ENCODE measurements at places on chromosomes 11 and 22.

DNA sequence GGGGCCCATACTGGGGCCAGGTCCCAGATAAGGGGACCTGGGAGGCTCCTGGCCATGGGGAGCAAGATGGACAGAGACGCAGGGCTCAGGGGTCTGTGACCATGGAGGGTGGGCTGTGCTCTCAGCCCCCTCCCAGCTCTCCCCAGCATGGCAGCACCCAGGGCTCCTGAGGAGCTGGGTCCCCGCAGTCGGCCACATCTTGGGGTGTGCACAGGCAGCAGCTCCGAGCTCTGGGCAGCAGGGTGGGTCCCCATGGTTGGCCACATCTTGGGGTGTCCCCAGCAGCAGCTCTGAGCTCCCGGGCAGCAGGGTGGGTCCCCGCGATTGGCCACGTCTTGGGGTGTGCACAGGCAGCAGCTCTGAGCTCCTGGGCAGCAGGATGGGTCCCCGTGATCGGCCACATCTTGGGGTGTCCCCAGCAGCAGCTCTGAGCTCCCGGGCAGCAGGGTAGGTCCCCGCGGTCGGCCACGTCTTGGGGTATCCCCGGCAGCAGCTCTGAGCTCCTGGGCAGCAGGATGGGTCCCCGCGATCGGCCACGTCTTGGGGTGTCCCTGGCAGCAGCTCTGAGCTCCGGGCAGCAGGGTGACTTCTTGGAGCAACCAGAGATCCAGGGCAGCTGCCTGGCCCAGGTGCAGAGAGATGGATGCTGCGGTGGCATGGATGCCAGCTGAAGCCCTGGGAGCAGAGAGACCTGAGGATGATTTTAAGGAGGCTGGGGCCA is 18.3 kb upstream of the MUC5B start:
- no peak for DNase-seq

DNA sequence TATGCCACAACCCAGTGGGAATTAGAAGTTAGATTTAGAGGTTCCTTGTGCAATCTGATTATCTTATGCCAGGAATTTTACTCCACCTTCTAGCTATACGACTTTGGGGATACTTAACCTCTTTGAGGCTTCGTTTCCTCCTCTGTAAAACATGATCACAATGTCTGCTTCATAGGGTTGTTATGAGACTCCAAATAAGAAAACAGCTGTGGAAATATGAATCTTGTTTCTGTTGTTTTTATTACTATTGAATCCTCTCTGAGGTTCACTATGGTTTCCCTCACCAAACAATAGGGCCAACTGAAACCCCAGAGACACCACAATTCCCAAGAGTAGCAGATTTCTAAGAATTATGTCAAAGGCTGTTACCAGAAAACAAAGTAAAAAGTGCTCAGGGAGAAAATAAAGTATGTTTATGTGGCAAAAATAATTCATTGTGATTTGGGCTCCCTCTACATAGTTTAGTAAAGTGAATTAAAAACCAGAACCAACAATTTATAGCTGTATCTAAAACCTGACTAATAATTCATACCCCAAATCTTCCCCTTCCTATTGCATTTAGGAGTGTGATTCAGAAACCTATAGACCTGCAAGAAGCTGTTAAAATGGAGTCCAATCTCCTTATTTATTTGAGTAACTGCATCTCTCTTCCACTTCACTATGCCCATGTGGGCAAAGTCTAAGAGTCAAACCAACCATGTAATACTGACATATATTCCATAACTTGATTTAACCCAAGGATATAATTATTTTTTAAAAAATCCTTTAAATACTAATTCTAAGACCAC is 38.4 kb downstream of the AMBRA1 start:
- no peak for DNase-seq

GRCh38 chr11:72350752-72351151 is 83.6 kb downstream of the CLPB start:
- DNase-seq, result no peak

DNA sequence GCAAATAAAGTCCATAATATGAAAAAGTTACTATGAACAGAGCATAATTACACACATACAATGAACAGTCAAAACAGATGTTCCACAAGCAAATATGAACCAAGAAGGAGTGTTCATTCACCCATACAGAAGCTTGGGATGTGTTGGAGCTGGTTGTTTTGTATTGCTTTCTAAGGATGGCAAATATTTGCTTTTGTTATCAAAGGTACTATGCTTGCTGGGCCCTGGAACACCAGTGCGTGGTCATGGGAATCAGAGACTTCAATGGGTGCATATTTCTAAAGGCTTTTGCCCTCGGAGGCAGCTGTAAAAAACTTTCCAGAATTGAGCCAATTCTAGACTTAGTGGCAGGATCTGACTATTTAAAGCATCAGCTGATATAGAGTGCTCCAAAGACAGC is 85.1 kb downstream of the BARX2 start:
- DNase-seq, result no peak

DNA sequence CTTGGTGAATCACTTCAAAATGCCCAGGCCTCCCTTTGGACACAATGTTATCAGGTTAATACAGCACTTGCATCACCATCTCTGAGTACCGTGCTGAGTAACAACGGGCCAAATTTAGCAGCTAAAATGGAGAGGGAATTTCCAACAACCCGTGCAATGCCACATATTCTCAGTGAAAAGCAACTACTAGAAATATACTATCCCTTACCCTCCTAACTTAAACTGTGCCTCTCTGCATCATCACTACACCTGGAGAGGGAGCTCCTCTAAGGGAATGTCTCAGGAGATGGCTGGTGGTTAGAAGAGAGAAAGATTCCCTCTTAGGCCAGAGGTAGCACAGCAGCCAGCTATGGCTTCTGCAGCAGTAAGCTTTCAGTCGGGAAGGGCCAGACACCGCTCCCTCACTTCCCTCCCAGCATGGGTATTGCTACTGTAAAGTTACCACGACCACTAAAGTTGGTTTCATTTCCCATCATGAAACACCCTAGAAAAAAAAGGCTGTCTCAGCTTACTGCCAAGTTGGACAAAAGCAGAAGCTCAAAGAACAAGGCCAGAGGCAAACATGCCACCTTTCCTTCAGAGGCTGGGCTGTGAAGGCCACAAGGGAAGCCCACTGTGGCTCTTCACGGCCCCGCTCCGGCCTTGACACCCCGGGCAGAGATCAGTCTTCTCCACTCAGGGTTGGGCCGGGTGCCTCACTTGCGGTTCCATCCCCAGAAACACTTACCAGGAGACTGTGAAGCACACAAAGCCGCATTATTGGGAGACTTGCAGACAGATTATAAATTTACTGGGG is 3.9 kb downstream of the MAML2 start:
- DNase-seq, result no peak

DNA sequence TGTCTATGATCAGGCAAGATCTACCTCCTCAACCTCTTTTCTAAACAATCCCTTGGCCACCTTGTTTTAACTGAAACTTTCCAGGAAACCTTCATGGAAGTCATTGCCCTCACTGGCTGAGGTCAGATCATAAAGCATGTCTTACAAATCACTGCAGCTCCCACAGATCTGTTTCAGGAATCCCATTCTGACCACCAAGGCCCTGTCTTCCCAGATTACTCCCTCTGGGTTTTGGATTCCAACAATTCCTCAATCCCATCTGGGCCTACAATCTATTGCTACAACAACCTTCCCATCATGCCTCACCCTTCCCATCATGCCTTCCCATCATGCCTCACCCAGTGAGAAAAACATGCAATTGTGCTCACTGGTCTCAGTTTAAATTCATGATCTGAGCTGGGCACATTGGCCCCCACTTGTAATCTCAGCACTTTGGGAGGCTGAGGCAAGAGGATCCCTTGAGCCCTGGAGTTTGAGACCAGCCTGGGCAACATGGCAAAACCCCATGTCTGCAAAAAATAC is 15.9 kb downstream of the ADAMTS15 start:
- DNase-seq, result no peak

DNA sequence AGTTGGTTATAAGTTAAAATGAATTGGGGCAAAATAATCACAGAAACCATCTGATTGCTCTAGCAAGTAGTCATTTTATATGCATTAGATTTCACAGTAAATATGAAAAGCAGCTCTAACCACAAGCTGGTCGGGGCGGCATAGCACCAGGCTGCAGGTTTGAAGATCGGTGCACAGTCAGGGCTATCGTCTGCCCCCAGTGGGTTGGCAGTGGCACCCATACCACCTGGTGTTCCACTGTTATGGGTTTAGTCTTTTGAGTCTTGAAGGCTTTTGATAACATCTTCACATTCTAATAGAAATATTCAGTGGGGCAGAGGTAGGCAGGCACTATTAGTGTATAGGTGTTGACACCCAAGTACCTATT is 62.1 kb downstream of the GRK3 start:
- no peak for DNase-seq

GRCh38 chr22:27948569-27948968 is 29.5 kb upstream of the PITPNB start:
- DNase-seq, result no peak

DNA sequence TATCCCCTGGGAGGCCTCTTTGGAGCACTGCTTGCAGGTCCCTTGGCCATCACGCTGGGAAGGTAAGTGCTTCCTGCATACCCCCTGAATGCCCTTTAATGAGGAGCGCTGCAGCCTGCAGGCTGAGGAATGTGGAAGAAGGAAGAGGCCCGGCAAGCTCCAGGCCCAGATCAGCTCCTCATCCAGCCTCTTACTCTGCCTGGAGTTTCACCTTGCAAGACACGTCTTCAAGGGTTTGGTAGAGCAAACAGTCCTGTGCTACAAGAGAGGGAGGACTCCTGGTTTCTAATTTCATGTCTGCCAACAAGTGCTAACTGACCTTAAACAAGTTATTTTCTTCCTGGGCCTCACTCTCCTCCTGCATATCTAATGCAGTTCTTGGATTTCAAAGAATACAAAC is 10.9 kb downstream of the SLC2A11 start:
- DNase-seq, result no peak

GRCh38 chr11:106482917-106483785 is 405.7 kb downstream of the AASDHPPT start:
- peak; percentile 4 for DNase-seq

- DNase-seq, result no peak
Observed at GRCh38 chr22:20819471-20819870, 39.1 kb downstream of the PI4KA start.

GRCh38 chr11:104918113-104918824 is 20.0 kb upstream of the CASP12 start:
- DNase-seq, result no peak

- DNase-seq, result no peak
Observed at GRCh38 chr11:79739591-79739990, 298.8 kb upstream of the TENM4 start.

- no peak for DNase-seq
Observed at GRCh38 chr11:70769106-70769505, 370.8 kb downstream of the CTTN start.

- no peak for DNase-seq
Observed at GRCh38 chr11:120338107-120338933, 2.1 kb downstream of the ARHGEF12 start.

GRCh38 chr11:116642902-116643301 is 129.9 kb downstream of the BUD13 start:
- no peak for DNase-seq

GRCh38 chr11:6979365-6979764 is 40.8 kb downstream of the ZNF214 start:
- DNase-seq, result no peak

- DNase-seq, result no peak
Observed at GRCh38 chr22:35802885-35803284, 85.2 kb downstream of the APOL5 start.

- no peak for DNase-seq
Observed at GRCh38 chr11:11989774-11990744, 18.4 kb downstream of the DKK3 start.

GRCh38 chr11:69444381-69445130 is 36.9 kb upstream of the LINC01488 start:
- DNase-seq, result peak; percentile 60

- DNase-seq, result no peak
Observed at GRCh38 chr22:28885939-28886338, 2.6 kb downstream of the ZNRF3 start.

- no peak for DNase-seq
Observed at GRCh38 chr11:77215106-77215505, 86.4 kb downstream of the GDPD4 start.

GRCh38 chr22:38943201-38943600 is 14.2 kb upstream of the APOBEC3A start:
- no peak for DNase-seq

GRCh38 chr11:11977206-11977938 is 31.1 kb downstream of the DKK3 start:
- DNase-seq, result no peak

DNA sequence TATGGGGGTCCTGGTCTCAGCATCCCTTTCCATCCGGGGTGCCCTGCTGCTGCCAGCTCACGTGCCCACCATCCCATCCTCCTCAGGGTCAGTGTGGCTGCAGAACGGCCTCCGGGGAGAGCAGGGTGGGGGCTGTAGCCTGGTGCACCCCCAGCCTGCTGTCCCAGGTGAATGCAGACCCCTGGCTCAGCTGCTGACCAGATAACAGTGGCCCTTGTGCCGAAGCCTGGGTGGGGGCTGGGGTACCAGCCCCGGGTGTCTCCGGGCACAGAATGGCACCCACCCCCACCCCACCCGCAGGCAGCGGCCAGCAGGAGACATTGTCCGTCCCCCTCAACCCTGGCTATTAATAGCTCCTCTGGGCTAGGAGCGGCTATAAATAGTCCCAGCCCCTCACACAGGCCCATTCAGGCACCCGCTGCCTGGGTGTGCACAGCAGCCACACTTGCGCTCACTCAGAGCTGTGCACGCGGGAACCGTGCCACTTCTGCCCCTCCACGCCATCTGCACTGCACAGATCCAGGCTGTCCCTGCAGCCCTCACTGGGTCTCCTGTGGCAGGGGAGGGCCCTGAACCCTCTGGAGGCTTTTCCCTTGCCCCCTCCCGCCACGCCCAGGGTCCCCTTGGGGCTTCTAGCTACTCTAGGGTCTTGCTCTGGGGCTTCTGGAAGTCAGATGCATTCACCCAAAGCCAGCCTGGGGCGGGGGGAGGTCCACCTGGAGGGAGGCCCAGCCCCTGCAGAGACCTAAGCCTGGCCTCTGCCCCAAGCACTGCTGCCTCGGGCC is 18.7 kb downstream of the CRELD2 start:
- no peak for DNase-seq

DNA sequence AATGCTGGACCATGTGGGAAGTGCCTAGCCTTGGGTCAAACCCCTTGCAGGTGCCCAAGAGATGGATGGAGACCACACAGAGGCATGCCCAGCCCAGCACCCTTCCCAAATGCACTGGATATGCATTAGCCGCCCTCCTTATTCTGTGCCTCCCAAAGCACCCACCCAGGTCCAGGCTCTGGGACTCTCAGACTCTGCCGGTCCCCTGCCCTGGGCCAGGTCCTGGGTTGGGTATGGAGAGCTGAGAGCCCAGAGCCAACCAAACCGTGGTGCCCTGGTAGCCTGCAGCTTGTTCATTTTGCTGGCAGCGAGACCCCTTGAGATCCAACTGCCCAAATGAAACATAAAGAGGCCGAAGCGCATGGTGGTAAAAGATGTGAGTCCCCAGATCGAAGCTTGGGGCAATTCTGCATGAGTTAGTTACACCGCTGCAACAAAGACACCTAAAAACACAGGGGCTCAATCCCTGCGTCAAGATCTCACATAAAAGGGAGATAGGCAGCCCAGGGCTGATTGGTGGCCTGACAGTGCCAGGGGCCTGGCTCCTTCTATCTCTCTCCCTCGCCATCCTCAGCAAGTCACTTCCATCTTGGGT is 61.5 kb downstream of the MYEOV start:
- no peak for DNase-seq

GRCh38 chr22:38309614-38310517 is 7.4 kb downstream of the CSNK1E start:
- DNase-seq, result no peak

- DNase-seq, result no peak
Observed at GRCh38 chr22:29632672-29633071, 29.2 kb downstream of the NF2 start.

GRCh38 chr22:50600538-50600937 is at the start of gene MAPK8IP2:
MAPK8IP2 (plus strand) TSS chr22:50600793; CDS start chr22:50600819, 26 bp downstream.
- DNase-seq, result peak; percentile 60

Measured in nephron progenitor cell (in vitro differentiated cells).